ENCODE measurements at places on chromosomes 11 and 22. TPM values are rescaled to one million over a fixed set of nuclear protein-coding genes. Genes with fewer than 3 reads are reported as not detected.

- DNase-seq = no peak
- no peaks in the 10 kb centered on the region for H3K27me3 ChIP-seq
- peaks cover 34% of the 10 kb centered on the region for H3K36me3 ChIP-seq
- H3K27ac ChIP-seq = no peak overlapping the region
- peaks cover 30% of the 10 kb centered on the region for H3K4me1 ChIP-seq
Measured at GRCh38 chr11:119055901-119056300, 1.1 kb downstream of the HYOU1 start.

DNA sequence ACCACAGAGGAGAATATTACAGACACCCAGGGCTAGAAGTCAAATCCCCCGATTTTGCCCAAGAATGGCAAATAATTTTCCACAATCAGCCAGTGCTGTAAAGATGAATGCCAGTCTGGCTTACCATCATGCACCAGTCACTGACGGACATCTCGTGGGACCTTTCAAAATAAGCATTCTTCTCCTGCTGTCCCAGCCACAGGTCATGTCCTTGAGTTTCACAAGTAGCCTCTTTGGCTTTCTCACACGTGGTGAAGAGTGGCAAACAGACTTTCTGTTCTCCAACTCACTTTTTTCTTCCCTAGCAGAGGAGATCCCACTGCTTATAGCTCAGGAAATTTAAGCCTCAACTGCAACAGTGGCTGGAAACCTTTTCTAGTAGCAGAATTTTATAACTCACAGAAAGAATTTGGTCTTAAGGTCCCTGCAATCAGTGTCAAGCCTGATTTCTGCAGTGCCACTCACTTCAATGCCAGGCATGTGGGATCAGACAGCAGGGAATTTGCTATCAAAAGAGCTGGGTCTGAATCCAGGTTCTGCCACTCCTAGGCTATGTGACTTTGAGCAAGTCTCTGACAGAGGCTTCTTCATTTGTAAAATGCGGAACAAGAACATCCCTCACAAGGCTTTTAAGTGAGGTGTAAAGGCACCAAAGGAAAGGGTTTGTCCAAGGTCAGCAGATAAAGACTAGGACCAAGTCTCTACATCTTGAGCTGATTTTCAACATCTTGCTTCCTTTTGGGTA is 3.6 kb downstream of the PIK3IP1 start:
- H3K4me3 ChIP-seq = no peak overlapping the region
- DNase-seq = no peak
- H3K36me3 ChIP-seq = peaks cover 14% of the 10 kb centered on the region
- H3K27me3 ChIP-seq = no peaks in the 10 kb centered on the region
- peak overlapping the region; percentile 98 for H3K27ac ChIP-seq

Gene SEC14L6
- 1.5 TPM for total RNA-seq

DNA sequence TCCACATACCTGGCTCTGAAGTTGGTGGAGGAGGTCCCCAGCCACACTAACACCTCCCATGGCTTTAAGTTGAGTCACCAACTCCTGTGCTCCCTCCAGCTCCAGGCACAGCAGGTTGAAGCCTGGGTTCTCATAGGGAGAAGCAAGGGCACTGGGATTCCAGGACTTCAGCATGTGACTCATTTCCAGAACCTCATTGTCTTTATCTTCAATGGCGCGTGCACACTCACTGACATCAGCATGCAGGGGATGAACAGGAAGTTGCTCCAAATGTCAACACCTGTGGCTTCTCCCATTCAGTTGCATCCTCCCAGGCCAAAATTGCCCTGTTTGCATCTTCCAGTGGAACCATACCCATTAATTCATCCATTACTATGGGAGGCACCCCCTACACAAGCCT is 5.8 kb upstream of the UBQLNL start:
- no peak overlapping the region for H3K4me3 ChIP-seq
- H3K4me1 ChIP-seq = no peaks in the 10 kb centered on the region
- no peak for DNase-seq
- no peaks in the 10 kb centered on the region for H3K27me3 ChIP-seq

Gene MRGPRE
- not detected for total RNA-seq

DNA sequence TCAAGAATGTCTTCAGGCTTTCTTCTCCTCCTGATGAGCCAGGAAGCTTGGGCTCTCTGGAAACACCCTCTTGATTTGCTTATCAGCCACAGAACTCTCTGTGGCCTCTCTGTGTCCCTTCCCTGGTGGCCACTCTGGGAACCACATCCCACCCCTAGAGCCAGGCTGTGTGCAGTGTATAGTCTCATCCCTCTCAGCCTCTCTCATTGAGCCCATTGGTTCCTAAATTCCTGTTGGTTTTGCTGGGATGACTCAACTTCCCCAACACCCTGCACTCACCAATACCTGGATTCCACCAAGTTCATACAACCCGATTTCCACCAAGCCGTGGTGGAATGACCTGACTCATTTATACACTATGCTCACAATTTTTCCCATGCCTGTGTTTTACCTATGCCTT is 5.2 kb downstream of the IRAG1 start:
- H3K27me3 ChIP-seq = no peaks in the 10 kb centered on the region
- H3K36me3 ChIP-seq = no peaks in the 10 kb centered on the region
- no peak overlapping the region for H3K4me3 ChIP-seq
- peak overlapping the region; percentile 96 for H3K27ac ChIP-seq
- peaks cover 57% of the 10 kb centered on the region for H3K4me1 ChIP-seq

DNA sequence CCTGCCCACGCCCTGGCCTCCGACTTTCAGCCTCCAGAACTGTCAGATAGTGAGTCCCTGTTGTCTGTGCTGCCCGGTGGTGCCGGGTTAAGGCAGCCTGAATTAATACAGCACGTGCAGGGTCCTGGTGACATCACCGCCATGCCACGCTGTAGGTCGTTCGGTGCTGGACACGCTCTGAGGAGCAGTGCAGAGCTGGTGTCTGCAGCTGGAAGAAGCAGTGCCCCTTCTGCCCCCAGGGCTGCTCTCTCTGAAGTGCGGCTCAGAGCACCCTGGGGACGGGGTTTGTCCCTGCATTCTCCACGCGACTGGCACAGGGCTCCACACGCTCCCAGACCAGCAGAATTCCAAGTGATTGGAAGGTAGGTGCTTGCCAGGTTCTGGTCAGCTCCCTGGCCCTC is 831.5 kb downstream of the TBC1D22A start:
- H3K4me3 ChIP-seq = no peak overlapping the region
- H3K36me3 ChIP-seq = no peaks in the 10 kb centered on the region
- no peaks in the 10 kb centered on the region for H3K4me1 ChIP-seq
- peak; percentile 87 for DNase-seq
- no peak overlapping the region for H3K27ac ChIP-seq

Gene SLC37A4
- 9.7 TPM for total RNA-seq

GRCh38 chr11:71163371-71163770 is 89.0 kb downstream of the SHANK2 start:
- peak; percentile 68 for DNase-seq
- H3K4me1 ChIP-seq = no peaks in the 10 kb centered on the region
- H3K4me3 ChIP-seq = no peak overlapping the region
- no peaks in the 10 kb centered on the region for H3K36me3 ChIP-seq

Gene ZNRD2
- 74.1 TPM for total RNA-seq

Gene KRTAP5-11
- not detected for total RNA-seq

GRCh38 chr22:48900626-48901025 is 927.0 kb downstream of the BRD1 start:
- H3K27ac ChIP-seq = no peak overlapping the region
- no peaks in the 10 kb centered on the region for H3K27me3 ChIP-seq
- no peak overlapping the region for H3K4me3 ChIP-seq

- no peaks in the 10 kb centered on the region for H3K27me3 ChIP-seq
- H3K4me3 ChIP-seq = no peak overlapping the region
- H3K4me1 ChIP-seq = no peaks in the 10 kb centered on the region
- no peak overlapping the region for H3K27ac ChIP-seq
- DNase-seq = no peak
- no peaks in the 10 kb centered on the region for H3K36me3 ChIP-seq
Measured at GRCh38 chr11:105407101-105407500, 202.8 kb upstream of the GRIA4 start.

GRCh38 chr22:19996694-19997384 is 19.8 kb downstream of the ARVCF start:
- DNase-seq = no peak
- H3K27me3 ChIP-seq = no peaks in the 10 kb centered on the region
- peaks cover 93% of the 10 kb centered on the region for H3K4me1 ChIP-seq
- H3K4me3 ChIP-seq = no peak overlapping the region
- H3K27ac ChIP-seq = peak overlapping the region; percentile 82

Gene DDT
- total RNA-seq = 184 TPM

- peaks cover 9% of the 10 kb centered on the region for H3K4me1 ChIP-seq
- no peak for DNase-seq
- no peak overlapping the region for H3K27ac ChIP-seq
- H3K4me3 ChIP-seq = no peak overlapping the region
- H3K27me3 ChIP-seq = no peaks in the 10 kb centered on the region
Measured at GRCh38 chr11:112878033-112878601, 83.1 kb upstream of the NCAM1 start.

DNA sequence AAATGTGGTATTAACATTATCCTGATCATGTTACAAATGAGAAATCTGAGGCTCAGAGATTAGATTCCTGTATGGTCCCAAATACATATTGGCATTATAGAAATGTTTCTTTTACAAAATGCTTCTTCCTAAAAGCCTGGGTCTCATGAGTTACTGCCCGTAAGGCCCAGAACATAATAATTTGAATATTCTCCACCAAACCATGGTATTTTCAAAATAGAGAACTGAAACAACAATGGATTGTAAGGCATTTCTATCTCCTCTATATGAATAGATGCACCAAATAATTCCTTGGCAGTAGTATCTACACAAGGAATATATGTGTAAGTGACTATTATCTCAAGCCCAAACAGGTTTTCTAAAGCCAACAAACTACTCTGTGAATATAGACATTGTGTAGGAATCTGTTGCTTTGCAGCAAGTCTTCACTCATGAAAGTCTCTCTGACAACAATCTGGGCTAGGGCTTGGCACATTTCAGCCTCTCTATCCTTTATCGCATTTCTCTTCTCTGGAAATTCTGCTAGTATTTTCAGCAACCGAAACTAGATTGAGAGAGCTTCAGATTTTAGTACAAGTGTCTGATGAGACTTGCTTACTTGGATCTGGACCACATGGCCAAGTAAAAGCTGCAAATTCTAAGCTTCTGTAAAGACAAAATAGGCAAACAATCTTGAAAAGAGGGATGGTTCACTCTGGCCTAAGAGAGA is 112.8 kb upstream of the ARHGAP20 start:
- H3K4me3 ChIP-seq = no peak overlapping the region
- no peak for DNase-seq

GRCh38 chr11:122165607-122166371 is 49.8 kb upstream of the BLID start:
- H3K4me3 ChIP-seq = no peak overlapping the region
- no peaks in the 10 kb centered on the region for H3K27me3 ChIP-seq
- DNase-seq = no peak
- peak overlapping the region; percentile 37 for H3K27ac ChIP-seq
- H3K36me3 ChIP-seq = no peaks in the 10 kb centered on the region

Gene CARNS1
- 0.83 TPM for total RNA-seq

DNA sequence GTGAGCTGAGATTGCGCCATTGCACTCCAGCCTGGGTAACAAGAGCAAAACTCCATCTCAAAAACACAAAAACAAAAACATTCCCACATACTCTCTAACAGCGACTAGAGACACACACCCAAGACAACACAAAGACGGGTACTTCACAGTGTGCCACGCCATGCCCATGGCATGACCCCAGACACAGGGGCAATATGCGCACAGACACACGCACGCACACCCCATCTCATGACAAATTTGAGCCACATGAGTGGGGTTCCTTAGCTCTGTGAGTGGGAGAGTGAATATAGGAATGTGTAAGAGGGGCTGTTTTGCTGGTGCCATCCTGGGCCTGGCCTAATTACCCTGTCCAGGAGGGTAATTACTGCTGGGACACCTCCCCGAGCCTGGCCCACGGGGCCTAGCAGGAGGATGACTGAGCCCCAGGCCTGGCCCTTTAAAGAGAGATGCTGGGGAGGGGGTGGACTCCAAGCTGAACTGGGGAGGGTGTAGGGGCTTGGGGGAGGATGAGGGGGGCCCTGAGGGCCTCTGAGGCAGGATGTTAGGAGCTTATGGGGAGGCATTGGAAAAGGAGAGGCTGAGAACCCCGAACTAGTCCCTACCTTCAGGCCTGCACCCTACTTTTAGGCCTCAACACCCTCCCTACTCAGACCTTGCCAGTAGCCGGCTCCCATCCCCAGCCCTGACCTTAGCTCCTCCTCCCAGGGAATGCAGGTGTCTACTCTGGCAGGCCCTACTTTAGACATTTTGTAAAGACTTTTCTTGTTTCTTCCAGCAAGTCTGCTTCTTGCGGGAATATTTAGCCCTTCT is 1.5 kb downstream of the LTBP3 start:
- no peak for DNase-seq
- peak overlapping the region; percentile 74 for H3K4me3 ChIP-seq
- H3K27me3 ChIP-seq = no peaks in the 10 kb centered on the region
- peaks cover 93% of the 10 kb centered on the region for H3K4me1 ChIP-seq

- H3K4me1 ChIP-seq = peaks cover 7% of the 10 kb centered on the region
- H3K27me3 ChIP-seq = no peaks in the 10 kb centered on the region
- H3K36me3 ChIP-seq = peaks cover 95% of the 10 kb centered on the region
- H3K27ac ChIP-seq = no peak overlapping the region
- DNase-seq = no peak
- no peak overlapping the region for H3K4me3 ChIP-seq
Measured at GRCh38 chr11:34149786-34150185, 44.4 kb downstream of the NAT10 start.

DNA sequence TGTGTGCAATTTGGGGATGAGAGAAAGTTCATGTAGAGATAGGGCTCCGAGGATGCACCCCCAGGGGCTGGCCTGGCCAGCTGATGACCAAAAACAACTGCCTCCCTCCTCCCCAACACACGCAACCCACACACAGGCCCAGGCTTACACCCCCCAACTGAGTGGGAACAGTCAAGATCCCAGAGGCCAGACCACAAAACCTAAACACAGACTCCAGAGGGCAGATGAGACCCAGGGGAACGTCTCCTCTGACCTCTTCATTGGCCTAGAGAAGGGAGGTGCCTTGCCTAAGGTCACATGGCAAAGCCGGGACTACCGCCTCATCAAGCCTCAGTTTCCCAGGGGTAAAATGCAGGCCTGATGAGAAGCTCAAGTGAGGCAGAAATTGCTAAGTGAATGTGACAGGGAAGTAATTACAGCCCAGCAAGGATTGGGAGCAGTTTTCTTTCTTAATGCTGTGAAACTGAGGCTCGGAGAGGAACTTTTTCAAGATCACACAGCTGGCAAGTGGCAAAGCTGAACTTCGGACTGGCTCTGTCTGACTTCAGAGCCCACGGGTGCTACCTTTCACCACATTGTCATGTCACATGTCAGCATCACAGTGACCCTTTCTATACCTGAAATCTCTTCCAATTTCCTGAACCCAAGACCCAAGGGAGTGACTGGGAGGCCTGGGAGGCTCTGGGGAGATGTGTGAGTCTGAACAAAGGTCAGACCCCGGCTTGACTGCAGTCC is 69.9 kb upstream of the WNT11 start:
- DNase-seq = no peak
- no peak overlapping the region for H3K4me3 ChIP-seq
- H3K27ac ChIP-seq = no peak overlapping the region
- H3K27me3 ChIP-seq = no peaks in the 10 kb centered on the region
- no peaks in the 10 kb centered on the region for H3K36me3 ChIP-seq
- no peaks in the 10 kb centered on the region for H3K4me1 ChIP-seq

Gene OR52E8
- total RNA-seq = not detected

All from esophagus muscularis mucosa (tissue), 4 donors.